Thoracic aorta endothelial cell (primary cell): ENCODE measurements at places on chromosomes 13 and 19. TPM values are rescaled to one million over a fixed set of nuclear protein-coding genes. Genes with fewer than 3 reads are reported as not detected.

Gene TRPM4
- 14.1 and 16.5 TPM in 2 replicates for total RNA-seq

Gene CPT1C
- 7.5 and 13.3 TPM in 2 replicates for total RNA-seq

Gene KLHL1
- not detected in 2 replicates for total RNA-seq

Gene LMTK3
- total RNA-seq, result under 0.01 and 0.22 TPM in 2 replicates

Gene ZNF578
- total RNA-seq, result 0.72 and 3.5 TPM in 2 replicates

Gene PDE4C
- total RNA-seq, result 0.13 and 0.57 TPM in 2 replicates

Gene CEACAM8
- total RNA-seq, result not detected in 2 replicates

Gene ZNF222
- 2.7 and 4.1 TPM in 2 replicates for total RNA-seq

Gene LYPD5
- total RNA-seq, result 0.13 and 0.29 TPM in 2 replicates

Gene TSSK6
- 0.57 and 1.1 TPM in 2 replicates for total RNA-seq

Gene ZNF565
- 4.1 and 4.2 TPM in 2 replicates for total RNA-seq

Gene TMPRSS9
- total RNA-seq, result under 0.01 TPM in 1 of 2 replicates, not detected in the other

Gene TMEM150B
- not detected in 2 replicates for total RNA-seq

Gene FAM216B
- not detected in 2 replicates for total RNA-seq

Gene ZNF555
- total RNA-seq, result 6.0 TPM in 2 replicates

Gene OLFM2
- total RNA-seq, result 0.14 and 0.53 TPM in 2 replicates

Gene CASP14
- total RNA-seq, result not detected in 2 replicates

Gene ANGPTL4
- total RNA-seq, result 9.5 and 27.8 TPM in 2 replicates

Gene SHC2
- total RNA-seq, result 1.7 and 2.0 TPM in 2 replicates

Gene SYT3
- total RNA-seq, result 0.13 TPM in 1 of 2 replicates, not detected in the other

Gene ATP8A2
- total RNA-seq, result 0.07 and 0.13 TPM in 2 replicates

Gene CYP2A6
- not detected in 2 replicates for total RNA-seq

Gene ANKRD24
- 0.13 and 0.14 TPM in 2 replicates for total RNA-seq

Gene DIRAS1
- 0.13 and 0.14 TPM in 2 replicates for total RNA-seq

Gene SMAD9
- total RNA-seq, result 8.1 and 8.3 TPM in 2 replicates

Gene KMT2B
- total RNA-seq, result 10.0 and 12.7 TPM in 2 replicates

Gene OVOL3
- total RNA-seq, result not detected in 2 replicates

Gene KLF1
- not detected in 2 replicates for total RNA-seq
